ENCODE measurements at places on chromosomes 2 and 18.

- no peak for DNase-seq
Observed at GRCh38 chr2:37887286-37887685, 37.8 kb upstream of the RMDN2 start.

GRCh38 chr2:146869328-146869727 lies 975.5 kb upstream of the ACVR2A start:
- no peak for DNase-seq

GRCh38 chr2:28821295-28821958 lies 10.8 kb downstream of the SPDYA start:
- DNase-seq, result peak; percentile 79

DNA sequence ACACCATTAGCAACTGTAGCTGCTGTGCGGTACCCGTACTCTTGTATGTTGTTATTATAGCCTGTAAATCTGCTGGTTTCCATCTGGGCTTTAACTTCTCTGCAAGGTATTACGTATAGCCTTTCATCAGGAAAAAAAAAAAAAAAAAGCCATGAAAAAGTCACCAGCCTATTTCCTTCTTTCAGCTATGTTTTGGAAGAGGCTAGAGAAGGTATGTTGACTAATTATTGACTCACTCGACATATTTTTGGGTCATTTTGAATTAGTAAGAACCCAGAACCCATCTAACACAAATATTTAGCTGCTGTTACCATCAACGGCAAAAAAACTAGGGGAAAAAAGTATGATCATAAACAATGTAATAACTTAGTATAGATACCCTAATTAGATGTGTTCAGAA lies 1395.6 kb downstream of the SUCLG1 start:
- no peak for DNase-seq

GRCh38 chr2:57622009-57622408 lies 424.6 kb upstream of the VRK2 start:
- DNase-seq, result no peak

- peak; percentile 3 for DNase-seq
Observed at GRCh38 chr18:72652990-72653593, 109.0 kb upstream of the CBLN2 start.

- no peak for DNase-seq
Observed at GRCh38 chr2:237754182-237754581, 44.4 kb upstream of the RBM44 start.

GRCh38 chr2:25845843-25846505 lies 32.3 kb downstream of the ASXL2 start:
- DNase-seq, result no peak

DNA sequence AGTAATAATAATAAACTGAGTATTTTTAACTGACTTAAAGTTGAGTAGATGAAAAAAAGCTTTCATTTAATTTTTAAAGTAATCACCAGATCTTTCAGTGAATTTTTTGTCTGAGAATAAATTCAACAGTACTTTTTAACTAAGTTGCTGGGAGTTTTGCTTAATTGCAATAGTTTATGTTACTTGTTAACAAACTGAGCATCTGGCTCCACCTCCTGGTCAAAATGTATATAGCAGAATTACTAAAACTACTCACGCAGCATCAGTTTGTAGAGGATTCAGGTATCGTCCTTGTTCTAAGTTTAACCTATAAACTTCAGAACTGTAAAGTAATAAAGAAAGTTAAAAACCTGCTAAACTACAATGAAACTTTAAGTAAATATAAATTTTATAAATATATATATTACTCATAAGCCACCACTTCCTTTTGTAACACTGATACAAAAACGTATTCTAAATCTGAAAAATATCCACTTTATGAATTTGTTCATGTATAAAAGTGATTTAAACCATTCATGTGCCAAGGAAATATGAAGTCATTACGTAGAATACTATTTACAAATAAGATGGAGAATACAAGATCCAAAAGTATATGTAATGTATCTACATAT lies 21.3 kb downstream of the NOL10 start:
- peak; percentile 75 for DNase-seq

GRCh38 chr2:166074430-166074829 lies 53.4 kb downstream of the SCN1A start:
- no peak for DNase-seq

DNA sequence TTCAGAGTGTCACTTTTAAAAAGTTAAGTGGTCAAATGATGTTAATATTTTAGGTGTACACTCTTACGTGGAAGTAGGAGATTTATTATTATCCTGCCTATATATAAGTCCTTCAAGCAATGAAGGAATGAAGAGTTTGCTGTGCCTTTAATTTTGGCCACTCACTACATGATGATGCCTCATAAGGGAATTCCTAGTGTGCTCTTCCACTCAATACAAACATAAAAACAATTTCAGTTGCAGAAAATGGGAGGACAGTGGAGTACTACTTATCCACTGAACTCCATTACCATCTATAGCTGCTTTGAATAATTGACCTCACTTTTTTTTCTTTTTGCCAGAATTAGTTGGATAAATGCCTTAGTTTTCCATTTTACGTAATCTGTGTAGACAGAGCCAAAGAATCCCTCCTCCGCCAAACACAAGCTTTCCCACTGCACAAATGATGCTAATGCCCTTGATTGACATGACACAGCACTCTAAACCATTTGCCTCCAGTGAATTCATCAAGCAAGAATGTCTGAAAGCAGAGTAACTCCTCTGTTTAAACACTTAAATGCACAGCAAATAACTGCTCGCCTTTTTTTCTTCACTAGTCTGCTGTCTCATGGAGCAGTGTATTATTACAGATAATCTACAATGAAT lies 751.1 kb upstream of the FANCL start:
- DNase-seq, result no peak

DNA sequence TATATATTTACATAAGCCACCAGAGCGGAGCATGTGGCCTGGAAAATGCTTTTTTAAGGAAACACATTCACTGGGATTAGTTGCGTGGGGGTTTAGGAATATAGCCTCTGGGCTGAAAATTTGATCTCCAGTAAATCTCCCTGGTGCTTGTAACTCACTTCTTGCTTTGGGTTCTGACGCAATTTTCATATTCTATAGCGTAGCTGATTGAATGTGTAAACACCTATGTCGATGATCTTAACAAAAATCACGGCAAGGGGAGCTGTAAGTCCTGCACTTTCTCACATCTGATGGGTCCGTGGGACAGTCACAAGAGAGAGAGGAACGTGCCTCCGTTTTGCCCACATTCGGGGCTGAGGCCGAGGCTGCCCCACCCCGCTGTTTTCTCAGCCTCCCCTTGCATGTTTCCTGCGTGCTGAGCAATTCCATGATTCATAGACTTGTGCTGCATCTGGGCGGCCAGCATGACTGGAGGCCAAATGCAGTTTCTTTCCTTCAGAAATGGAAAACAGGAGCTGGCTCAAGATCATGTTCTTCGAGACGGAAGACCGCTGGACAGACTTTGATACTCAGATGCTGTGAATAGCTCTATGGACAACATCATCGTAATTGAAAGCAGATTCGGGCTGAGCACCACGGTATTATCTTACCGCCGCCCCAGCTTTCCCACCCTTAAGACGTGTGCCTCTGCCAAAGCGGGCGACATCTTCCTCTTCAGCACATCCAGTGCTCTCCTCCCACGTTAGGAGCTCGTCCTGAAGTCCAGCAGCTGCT lies 109.2 kb downstream of the TMEM18 start:
- no peak for DNase-seq

GRCh38 chr2:23425338-23425871 lies 40.4 kb downstream of the KLHL29 start:
- DNase-seq, result no peak

GRCh38 chr2:70094978-70095719 lies 7.9 kb downstream of the PCBP1 start:
- DNase-seq, result peak; percentile 82

- DNase-seq, result no peak
Observed at GRCh38 chr18:26909599-26910290, 44.2 kb upstream of the AQP4 start.

DNA sequence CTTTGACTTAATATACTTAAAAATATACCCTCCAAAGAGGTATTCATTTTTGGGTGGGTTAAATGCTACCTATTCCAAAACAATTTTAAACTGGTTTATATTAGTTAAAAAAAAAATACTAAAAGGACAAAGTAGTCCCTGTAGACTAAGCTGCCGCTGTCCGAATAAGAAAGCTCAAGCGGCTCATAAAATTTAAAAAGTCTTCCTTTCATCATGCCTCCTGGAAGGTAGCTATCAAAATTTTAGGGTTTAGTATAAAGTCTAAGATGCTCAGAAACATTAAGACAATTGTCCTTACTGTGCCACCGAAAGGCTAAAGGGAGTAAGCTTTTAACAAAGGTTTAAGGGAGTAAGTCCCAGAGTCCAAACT lies 440 bp upstream of the UGGT1 start:
- DNase-seq, result no peak

GRCh38 chr2:45867800-45868199 lies 216.3 kb downstream of the PRKCE start:
- DNase-seq, result no peak

GRCh38 chr18:5475267-5475666 lies 68.5 kb downstream of the EPB41L3 start:
- no peak for DNase-seq

GRCh38 chr2:212842544-212843185 lies 304.1 kb upstream of the ERBB4 start:
- no peak for DNase-seq

DNA sequence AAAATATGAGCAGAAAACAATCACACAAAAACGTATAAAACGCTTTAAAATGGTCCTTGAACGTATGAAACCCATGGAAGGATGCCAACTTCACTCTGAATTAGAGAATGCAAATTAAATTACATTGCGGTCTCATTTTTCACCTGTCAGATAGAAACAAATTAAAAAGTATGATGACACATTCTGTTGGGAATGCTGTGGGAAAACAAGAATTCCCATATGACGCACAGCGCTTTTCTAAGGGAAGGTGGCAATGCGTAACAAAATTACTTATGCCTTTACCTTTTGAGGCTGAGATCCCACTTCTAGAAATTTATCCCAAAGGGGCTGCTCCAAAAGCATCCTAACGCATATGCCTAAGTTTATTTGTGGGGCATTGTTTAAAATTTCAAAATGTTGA lies 3.8 kb upstream of the RPS7 start:
- no peak for DNase-seq

- peak; percentile 92 for DNase-seq
Observed at GRCh38 chr2:177618255-177619253, 226.0 kb downstream of the AGPS start.

- no peak for DNase-seq
Observed at GRCh38 chr2:220451438-220451837, 824.0 kb downstream of the SLC4A3 start.

DNA sequence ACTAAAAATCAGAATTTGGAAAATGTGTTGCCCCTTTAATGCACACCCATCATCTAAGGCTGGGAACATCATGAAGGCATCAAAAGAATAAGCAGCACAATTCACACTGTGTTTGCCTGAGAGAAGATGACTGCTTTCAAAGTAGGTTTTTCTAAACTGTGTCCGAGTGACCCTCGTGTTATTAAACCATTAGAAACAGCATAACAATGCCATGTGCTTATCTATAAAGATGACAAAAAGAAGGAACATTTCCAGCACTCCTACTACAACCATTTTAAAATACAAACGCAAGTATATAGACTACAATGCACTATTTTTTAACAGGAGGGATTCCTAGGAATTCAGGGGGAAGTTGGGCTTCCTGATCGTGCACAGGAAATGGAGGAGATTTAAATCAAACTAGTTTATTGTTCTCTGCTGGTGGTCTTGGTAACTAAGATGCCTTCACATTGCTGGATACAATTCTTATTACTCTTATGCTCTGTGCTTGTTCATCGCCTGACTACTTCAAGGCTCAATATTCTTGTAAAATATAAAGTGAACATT lies 305.9 kb upstream of the CCDC68 start:
- no peak for DNase-seq

DNA sequence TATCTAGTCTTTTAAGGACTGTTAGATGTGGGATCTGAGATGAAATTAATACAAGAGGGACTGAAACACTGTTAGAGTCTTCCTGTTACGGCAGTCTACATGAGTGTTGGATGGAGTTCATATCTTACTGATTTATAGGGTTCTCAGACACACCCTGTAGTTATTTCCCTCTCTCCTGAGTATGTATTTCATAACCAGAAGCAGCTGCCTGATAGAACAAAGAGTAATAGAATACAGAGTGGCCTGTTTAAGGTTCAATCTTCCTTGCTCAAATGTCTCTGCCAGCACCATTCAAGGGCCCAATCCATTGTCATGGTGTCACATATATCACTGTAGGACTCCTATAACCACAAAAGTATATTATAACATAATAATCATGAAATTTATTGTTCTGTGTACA lies 1229.1 kb upstream of the ACVR2A start:
- no peak for DNase-seq

- no peak for DNase-seq
Observed at GRCh38 chr2:118810766-118811165, 36.7 kb downstream of the EN1 start.

- DNase-seq, result peak; percentile 25
Observed at GRCh38 chr2:239339726-239340601, 60.9 kb downstream of the HDAC4 start.

- no peak for DNase-seq
Observed at GRCh38 chr2:222774941-222775340, 85.9 kb upstream of the ACSL3 start.

DNA sequence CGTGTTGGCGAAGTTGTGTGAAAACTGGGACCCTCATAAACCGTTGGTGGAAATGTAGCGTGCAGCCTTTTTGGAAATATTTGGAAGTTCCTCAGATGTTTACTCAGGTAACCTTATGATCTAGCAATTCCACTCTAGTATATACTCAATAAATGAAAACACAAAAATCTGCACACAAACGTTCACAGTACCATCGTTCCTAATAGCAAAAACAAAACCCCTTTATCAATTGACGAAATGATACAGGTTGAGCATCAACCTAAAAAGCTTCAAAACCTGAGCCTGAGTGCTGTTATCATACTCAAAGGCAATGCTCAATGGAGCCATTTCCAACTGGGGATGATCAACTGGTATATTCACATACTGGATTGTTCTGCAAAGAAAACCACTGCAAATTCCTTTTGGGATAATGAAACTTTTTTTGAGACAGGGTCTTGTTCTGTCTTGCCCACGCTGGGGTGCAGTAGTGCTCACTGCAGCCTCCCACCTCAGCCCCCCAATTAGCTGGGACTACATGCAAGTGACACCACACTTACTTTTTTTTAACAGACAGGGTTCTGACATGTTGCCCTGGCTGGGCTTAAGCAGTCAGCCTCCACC lies 777 bp upstream of the C18orf32 start:
- no peak for DNase-seq

DNA sequence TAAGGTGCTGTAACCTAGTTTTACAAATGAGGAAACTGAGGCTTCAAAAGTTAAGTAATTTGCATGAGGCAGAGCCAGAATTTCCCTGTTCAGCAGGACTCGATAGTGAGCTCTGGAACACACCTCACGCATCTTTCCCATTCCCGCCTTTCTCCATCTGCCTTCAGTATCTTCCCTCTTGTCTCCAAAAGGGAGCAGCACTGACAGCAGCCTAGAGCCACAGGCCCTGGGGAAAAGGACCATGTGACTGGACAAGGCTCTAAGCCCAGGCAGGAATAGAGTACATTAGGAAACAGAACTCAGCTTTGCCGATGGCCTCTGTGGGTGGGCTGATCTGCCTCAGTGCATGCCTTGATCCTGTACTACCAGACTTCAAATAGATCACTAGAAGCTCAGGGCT lies 21.5 kb downstream of the GPR155 start:
- DNase-seq, result no peak

Measured in CD4-positive, alpha-beta T cell treated with Interleukin-21 for 1 hour (primary cell).